Forelimb muscle (tissue), 1 donor: ENCODE measurements at places on chromosomes 3 and 15. TPM values are rescaled to one million over a fixed set of nuclear protein-coding genes. Genes with fewer than 3 reads are reported as not detected.
A peak's percentile ranks its signal among the peaks of the same experiment; 100 is the strongest.

Gene MOBP
- polyA plus RNA-seq: 0.09 TPM

DNA sequence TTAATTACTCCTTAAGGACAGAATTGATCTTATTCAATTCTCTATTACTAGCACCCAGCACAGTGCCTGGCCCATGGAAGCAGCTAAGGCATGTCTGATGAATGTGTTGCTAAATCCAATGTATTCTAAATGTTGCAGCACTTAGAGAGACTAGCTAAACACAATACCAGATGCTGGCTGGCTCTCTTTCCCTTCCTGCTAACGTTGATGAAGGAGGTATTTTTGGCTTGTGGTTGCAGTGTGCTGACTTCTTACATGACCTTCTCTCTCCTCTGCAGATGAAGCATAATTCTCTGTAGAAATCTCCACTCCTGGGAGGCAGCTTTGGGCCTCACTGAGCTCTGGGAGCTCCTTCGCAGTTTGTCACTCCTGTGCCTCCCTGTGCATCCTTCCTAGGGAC is 183.6 kb downstream of the PEX5L start:
- DNase-seq: peak; percentile 16

GRCh38 chr3:69426967-69427304 is 41.0 kb upstream of the FRMD4B start:
- DNase-seq: no peak

GRCh38 chr3:71681224-71681668 is 44.0 kb downstream of the EIF4E3 start:
- DNase-seq: no peak

GRCh38 chr3:71103430-71103921 is 480.1 kb downstream of the FOXP1 start:
- DNase-seq: no peak

GRCh38 chr3:11996480-11996879 is 7.7 kb upstream of the SYN2 start:
- no peak for DNase-seq

DNA sequence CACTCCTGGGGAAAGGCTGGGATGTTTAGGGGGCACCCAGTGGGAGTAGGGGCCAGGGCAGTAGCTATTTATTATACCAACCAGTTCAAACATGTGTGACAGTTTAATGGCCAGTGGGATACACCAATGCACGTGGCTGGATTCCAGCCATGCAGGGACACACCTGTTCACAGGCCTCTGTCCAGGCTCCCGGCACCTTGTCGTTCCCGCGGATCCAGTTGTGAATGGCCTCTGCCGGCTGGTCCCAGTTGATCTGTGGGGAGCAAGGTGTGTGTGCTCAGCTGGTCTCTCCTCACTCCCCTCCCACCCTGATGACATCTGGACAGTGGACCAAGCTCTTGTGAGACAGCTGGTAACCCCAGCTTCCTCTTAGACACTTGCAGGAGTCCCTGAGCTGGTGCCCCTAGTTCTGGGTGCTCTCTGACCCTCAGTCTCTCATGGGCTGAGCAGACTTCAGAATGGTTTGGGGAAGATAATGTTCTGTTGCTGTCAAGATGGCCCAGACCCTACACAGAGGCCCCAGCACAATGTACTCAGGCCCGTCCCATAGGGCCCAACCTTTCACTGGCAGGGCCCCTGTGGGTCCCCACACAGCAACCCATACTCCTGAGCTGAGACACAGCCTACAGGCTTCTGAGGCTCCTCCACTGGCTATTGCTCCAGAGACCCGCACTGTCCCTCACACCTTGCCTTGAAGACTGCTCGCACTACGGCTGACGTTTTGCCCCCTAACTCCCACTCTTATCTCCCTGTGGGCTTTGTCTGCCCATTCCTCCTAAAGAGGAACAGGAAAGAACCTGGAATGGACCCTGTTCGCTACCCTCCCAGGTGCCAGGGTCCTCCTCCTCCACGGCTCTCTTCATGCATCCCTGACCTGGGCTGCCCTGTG is 25.8 kb downstream of the ALDH1L1 start:
- no peak for DNase-seq

DNA sequence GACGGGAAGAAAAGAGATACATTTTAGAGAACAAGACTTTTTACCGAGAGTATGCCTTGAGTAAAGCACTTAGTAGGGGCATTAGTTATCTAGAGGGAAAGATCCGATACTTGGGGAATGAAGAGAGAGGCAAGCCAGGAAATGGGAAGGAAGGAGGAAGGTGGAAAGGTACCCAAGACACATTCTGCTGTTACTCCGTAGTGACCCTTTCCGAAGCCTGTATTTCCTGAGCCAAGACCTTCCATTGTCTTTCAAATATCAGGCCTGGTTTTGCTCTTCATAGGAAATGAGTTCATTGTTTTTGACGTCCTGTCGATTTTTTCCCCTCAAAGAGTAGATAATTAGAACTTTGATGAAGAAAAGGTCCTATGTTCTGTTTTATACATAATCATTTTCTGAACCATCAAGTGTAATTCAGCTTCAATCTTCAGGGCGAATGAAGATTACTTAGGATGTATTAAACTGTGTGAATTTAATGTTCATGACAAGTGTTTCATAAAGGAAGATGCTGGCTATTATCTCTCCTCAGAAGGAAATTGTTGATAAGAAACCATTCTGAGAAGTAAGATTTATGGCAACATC is 95.7 kb downstream of the PPM1L start:
- DNase-seq: no peak

Gene ITPKA
- 0.51 TPM for polyA plus RNA-seq

GRCh38 chr15:38610748-38611147 is 46.1 kb upstream of the RASGRP1 start:
- DNase-seq: no peak

Gene SLC22A13
- polyA plus RNA-seq: 0.24 TPM

Gene CCR3
- 0.15 TPM for polyA plus RNA-seq

DNA sequence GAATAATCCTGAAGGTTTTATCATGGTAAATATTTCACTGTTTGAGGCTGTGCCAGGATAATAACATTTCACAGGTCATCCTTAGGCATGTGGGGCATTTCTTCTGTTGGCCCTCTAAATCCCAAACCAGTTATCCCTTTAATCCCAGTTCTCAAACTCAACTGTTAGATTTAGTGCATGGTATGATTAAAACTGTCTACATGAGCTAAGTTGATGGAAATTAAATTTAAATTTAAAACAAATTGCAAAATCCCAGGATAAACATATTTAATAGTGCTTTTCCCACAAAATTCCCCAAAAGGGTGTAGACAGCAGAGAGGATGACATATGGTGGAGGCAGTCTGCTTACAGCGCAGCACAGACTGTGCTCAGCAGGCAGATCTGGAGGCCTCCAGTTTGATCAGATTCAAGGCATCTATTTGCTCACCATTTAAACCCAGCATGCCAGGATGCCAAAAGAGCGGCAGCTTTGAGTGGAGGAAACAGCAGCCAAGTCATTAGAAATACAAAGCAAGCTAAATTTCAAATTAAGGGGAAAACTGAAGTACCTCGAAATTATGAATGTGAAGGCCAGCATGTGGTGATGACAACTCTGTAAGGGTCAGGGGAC is 325.8 kb downstream of the KCNH8 start:
- DNase-seq: no peak

- DNase-seq: no peak
Observed at GRCh38 chr3:48879994-48880377, 18.7 kb downstream of the SLC25A20 start.

Gene MAGEL2
- polyA plus RNA-seq: 19.6 TPM

Gene PIF1
- 8.0 TPM for polyA plus RNA-seq

DNA sequence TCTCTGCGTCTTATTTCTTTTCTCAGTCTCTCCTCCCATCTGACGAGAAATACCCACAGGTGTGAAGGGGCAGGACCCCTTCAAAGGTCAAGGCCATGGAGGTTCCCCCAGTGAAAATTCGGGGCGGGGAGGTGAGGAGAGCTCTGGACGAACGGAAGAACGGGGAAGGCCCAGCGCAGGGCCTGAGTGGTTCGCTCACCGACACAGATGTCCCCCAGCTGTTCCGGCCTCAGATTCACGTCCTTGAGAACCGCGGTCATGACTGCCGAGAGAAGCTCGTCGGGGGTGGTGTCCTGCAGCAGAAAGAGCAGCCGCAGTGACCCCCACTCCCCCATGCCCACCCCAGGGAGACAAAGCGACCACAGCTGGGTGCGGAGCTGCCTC is 542 bp downstream of the ACAA1 start:
- DNase-seq: no peak

DNA sequence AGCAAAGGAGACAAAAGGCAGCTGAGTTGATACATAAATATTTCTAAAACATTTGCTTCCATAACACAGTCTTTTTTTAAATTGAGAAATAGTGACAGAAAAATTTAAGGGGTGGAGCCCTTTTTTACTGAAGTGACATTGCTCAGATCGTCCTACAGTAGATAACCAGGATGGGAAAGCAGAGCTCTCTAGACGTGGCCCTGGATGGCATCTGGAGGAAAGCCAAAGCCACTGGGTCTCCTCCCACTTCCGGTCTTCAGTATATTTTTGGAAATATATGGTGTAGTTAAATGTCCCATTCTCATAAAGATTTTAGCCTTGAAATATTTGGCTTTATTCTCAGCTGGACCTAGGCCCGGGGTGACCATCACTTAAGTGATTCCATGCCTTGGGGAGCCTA is 326.1 kb downstream of the ZNF621 start:
- no peak for DNase-seq

Gene CPNE9
- polyA plus RNA-seq: not detected

DNA sequence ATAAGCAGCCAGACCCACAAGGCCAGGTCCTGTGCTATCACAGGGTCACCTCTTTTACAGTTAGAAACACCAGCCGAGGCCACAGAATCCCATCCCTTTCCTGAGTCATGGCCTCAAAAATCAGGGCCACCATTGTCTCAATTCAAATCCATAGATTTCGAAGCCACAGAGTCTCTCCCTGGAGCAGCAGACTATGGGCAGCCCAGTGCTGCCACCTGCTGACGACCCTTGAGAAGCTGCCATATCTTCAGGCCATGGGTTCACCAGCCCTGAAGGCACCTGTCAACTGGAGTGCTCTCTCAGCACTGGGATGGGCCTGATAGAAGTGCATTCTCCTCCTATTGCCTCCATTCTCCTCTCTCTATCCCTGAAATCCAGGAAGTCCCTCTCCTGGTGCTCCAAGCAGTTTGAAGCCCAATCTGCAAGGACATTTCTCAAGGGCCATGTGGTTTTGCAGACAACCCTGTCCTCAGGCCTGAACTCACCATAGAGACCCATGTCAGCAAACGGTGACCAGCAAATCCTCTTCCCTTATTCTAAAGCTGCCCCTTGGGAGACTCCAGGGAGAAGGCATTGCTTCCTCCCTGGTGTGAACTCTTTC is 39.6 kb downstream of the TGM4 start:
- DNase-seq: no peak

- no peak for DNase-seq
Observed at GRCh38 chr3:44026220-44026865, 215.3 kb upstream of the TOPAZ1 start.

- no peak for DNase-seq
Observed at GRCh38 chr3:111662907-111663306, 67.8 kb upstream of the ZBED2 start.

Gene OCA2
- 2.8 TPM for polyA plus RNA-seq

DNA sequence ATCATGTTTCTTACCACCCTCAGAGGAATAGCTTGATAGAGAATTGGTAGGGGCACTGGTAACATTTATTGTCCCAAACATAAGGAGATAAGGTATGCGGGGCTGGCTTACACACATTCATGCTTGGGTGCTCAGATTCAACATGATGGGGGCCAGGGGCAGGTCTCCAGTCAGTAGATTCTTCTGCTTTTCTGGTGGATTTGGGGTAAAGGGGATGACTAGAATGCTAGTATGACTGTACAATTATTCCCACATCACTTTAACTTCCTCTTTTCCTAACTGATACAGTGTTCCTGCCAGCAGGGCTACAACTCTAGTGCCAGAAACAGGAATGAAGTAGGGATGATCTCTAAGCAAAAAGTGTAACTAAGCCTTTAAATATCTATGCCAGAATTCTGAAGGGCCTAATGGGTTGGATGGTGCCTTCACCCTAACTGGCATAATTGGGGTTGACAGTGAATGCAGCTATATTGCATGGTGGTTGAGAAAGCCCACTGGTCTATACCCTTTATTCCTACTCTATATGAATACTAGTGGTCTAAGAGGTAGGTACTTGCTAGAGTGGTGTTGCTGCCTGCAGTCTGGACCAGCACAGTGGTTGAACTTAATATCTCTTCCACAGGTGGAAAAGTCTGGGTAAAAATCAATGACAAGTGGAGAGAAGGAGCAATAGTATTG is 117.4 kb downstream of the IL12A start:
- no peak for DNase-seq

DNA sequence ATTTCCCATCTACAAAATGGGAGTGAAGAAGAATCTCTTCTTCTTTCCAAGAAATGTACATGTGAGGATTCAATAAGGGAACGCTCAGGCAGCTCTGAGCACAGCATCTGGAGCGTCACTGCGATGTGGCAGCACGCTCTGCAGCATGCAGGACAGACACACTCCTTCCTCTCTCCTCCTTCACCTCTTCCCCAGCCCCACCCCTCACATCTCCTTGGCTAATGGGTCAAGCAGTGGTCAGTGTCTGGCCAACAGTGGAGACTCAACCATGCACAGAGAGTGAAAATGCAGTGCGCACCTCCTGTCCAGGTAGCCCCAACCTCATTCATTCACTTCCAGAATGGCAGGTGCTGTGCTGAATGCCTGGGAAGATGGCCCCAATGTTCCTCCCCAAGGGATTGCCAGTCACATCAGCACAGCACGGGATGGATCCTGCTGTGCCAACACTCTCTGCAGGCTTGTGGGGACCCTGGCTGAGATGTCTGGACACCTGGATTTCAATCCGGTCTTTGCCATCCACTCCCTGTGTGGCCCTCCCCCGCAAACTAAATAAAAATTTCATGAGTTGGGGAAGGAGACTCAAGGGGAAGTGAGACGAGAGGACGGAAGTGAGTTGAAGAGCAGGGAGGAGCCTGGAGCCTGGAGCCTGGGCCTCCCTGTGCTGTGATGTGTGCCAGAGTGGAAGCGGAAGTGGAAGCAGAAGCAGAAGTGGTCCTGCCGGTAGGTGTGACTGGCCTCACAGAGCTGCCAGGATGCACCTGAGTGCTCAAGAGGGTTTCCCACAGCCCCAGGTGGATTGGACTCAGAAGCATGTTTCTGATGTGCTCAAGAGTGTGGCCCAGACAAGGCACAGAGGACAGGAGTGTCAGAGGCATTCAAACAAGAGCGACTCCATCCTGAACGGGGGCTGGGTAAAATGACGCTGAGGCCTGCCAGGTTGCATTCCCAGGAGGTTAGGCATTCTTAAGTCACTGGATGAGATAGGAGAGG is 163.9 kb downstream of the SMAD6 start:
- DNase-seq: no peak

GRCh38 chr15:69700380-69700779 is 247.8 kb downstream of the RPLP1 start:
- DNase-seq: no peak
